ENCODE measurements at places on chromosomes 1 and 21.

GRCh38 chr1:218547957-218548730, 203.0 kb downstream of the TGFB2 start:
- no peak for DNase-seq

- no peak for DNase-seq
These were observed 7.9 kb upstream of the TRAF5 start for GRCh38 chr1:211318576-211319280.

GRCh38 chr1:227190321-227190720, 128.0 kb downstream of the CDC42BPA start:
- no peak for DNase-seq

DNA sequence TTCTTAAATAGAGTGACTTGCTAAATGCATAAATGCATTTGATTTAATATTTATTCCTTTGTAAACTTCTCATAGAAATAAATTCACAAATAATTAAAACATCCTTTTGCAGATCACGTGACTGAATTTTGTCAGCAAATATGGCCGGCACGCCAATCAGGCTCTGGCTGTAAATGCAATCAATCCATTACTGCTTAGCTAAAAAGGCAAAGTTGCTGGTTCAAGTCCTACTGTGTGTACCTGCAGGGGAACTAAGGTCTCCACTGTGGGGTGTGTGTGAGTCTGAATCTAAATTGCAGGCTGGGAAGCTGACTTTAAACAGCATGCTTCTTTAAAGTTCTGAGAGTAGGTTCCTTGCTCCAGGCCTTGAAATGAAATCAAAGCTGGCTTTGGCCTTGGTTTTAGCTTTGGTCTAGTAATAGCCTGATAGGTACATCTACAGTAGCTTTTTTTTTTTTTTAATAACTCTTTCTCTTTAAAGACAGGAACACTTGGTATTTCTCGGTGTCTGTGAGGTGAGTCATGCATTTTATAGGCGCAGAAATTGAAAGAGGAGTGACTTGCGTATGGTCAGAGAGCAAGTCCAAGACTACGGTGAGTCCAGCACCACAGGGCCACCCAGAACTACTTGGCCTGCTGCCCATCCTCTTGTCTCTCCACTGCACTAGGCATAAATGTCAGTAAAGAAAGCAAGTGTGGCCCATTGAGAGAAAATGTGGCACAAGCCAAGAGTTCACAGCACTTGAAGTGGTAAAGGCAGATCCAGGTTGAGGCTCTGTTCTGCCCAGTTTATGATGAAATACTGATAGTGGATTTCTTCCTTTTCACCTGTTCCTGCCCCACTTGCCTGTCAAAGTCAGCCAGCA, 36.2 kb upstream of the LYST start:
- peak; percentile 86 for DNase-seq

- DNase-seq, result no peak
These were observed 48.8 kb downstream of the RNF220 start for GRCh38 chr1:44453798-44454349.

DNA sequence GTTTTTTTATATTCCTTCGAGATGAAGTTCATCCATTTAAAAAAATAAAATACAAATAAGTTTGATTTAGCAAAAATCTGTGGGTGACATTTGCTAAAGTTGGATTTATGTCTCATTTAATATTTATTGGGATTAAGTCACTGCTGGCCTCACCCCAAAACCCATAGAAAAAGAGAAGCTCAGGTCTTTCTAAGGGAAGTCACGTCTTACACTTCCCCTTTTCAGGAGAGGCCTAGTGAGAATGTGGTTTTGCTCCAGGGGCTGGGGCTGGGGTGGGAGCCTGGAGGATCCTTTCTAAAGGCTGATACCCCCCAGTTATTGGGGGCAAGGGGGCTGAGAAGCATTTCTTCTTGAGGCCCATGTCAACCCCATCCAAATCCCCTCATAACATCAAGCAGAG, 300.3 kb downstream of the DSCAM start:
- no peak for DNase-seq

DNA sequence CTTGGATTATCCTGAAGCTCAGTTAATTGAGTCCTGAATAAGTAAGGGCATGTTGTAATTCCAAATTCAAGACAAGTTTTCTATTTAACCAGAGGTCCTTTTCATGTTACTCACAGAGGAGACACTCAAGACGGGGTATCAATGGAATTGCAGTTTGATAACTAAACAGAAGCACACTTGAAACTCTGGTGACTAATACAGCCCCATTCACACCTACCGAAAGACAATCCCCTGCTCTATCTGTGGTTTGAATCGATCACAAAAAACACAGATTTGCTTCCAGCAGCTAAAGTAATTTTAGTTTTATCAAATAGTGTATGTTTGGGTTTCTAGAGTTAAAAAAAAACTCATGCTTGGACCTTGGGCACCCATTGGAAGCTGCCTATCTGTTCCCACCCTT, 60.4 kb downstream of the TEX35 start:
- peak; percentile 33 for DNase-seq

- DNase-seq, result no peak
These were observed 68.6 kb downstream of the NTMT2 start for GRCh38 chr1:170214117-170215032.

- no peak for DNase-seq
These were observed 230.3 kb downstream of the CHRM3 start for GRCh38 chr1:239616673-239617072.

- DNase-seq, result no peak
These were observed 54.1 kb downstream of the SIK1 start for GRCh38 chr21:43372663-43373361.

DNA sequence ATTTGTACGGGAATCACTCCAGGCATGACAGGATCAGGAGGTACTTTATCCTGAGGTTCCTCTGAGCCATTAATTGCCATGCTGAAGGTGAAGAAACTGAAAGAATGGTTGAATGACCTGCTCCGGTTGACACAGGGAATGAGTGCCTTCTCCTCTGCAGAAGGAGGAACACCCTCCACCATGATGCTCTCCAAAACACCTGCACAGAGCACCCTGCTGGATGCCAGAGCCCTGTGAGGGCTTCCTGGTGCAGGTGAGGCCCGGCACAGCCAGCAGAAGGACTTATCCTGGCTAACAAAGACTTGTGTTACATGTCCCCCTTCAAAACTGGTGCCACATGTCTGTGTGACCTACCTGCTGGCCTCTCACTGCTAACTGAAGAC, 14.3 kb upstream of the LBR start:
- DNase-seq, result no peak

DNA sequence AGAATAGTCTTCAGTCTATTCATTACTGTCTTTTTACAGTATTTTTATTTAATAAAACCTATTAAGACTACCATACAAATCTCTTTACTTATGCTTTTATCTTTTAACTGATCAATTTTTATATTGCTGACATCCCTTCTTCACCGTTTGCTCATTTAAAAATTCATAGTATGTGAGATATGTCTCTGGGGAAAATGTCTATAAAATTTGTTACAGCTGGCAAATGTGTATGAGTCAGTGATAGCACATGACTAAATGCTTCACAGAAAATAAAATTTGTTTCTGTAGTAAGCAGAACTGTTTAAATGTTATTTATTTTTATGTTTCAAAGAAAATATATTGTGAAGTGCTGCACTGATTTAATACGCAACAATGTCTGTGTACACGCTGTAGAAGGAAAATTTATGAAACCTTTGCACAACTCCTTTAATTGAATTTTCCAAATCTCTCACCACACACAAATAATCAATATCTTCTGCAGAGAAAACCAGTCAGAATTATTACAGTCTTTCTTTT, 74.2 kb downstream of the ITGB3BP start:
- no peak for DNase-seq

DNA sequence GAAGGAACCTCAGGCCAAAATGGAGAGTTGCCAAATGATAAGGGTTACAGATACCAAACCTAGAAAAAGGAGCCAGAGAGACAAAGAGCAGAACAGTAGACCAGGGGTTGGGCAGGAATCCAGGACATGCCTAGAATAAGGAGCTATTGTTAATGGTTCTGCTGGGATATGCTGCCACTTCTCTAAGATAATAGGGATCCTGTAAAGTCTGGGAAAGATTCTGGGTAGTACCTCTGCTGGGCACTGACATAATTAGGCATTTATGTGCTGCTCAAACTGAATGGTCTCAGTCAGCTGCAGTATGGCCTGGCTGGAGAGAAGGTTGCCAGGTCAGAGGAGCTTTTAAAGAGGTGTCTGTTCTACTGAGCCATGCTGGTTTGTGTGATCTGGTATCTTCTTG, 19.9 kb upstream of the NRIP1 start:
- peak; percentile 59 for DNase-seq

DNA sequence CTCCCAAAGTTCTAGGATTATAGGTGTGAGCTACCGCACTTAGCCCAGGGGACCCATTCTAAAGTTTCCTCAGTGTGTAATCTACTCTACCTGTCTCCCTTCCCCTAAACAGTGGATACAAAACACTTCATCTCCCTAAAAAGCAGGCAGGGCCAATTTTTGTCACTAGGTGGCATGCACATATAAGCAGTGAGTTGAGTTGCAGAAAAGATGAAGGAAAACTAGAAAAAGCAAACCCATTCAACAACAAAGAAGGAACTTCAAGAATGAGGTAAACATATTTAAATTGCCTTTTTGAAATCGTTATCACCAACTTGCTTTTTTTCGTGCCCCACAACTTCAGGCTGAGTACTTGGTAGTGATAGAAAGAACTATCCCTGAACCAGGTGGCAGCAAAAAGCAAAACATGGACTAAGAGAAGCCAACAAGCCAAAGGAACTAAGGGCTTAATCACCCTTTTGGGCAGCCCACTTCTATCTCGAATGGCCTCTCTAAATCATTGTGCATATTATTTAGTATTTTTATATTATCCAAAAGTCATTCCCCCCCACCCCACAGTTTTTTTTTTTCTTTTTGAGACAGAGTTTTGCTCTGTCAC, 19.7 kb upstream of the ALDH9A1 start:
- DNase-seq, result peak; percentile 70

GRCh38 chr1:70005386-70006034, 199.9 kb downstream of the LRRC40 start:
- no peak for DNase-seq

DNA sequence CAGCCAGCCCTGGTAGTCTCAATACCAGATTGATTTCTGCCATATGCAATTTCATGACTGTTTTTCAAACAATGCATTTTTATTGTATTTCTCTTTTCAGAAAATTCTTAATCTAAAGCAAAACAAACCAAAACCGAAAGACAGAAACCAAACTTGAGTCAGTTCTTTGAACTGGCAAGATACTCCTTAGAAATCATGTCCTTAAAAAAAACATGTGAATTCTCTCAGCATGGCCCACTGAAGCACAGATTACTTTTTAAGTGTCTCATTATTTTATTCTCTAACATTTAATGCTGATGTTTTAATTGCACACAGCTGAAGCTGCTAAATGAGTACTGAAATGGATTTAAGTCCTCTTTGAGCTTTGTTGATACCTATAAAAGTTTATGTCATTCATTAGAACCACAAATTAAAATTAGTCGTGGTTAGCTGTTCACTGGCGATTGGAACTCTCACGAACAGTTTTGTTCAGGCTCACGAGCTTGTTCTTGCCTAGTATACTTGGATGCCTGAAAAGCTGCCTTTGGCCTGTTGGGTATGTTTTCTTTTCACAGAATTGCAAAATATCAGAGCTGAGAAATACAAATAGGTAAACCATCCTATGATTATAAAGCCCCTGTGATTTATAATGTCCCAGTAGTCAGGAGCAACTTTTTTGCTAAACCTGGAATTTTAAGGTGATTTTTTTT, 87.5 kb downstream of the CAMTA1 start:
- no peak for DNase-seq

DNA sequence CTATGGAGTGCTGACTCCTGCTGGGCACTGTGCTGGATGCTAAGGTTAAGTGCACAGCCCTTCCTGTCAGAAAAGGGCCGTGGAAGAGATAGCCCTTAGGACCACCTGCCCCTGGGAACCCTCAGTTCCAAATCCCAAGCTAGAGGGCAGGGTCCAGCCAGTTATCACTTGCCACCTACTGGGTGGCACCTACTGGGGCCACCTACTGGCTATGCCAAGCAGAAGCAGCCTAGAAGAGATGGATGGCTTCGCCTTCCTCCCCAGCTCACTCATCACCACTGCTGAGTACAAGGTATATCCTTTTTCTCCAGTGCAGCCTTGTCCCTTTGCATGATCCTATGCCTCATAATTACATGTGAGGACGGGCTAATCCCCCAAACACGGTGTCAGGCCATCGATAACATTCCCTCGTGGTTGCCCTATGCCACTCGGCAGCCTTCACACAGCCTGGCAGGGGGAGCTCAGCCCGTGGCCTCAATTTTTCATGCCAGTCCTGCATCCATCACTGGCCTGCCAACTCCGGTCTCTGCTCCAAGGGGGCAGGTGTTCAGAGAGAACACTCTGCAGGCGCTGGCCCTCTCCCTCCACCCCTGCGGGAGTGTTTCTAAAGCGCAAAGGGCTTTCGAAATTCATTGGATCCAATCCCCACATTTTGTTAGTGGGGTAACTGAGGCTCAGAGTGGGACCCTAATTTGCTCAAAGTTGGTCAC, 49.0 kb downstream of the SYT2 start:
- no peak for DNase-seq

DNA sequence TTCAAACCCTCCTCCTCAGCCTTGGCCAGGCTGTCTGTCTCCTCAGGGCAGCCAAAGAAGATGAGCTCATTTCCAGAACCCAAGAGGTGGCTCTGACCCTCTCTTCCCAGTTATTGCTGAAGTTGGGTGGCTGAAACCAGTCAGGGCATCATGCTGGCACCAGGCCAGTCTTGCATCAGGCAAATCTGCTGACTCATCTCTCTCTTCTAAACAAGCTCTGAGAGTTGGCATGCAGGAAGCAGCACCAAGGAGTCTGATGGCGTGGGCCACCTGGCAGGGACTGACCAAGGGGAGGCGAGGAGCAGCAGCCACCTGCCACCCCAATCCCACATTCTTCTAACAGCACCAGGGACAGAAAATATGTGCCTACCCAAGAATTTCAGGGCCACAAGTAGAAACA, 104.8 kb upstream of the ATP1A1 start:
- no peak for DNase-seq

DNA sequence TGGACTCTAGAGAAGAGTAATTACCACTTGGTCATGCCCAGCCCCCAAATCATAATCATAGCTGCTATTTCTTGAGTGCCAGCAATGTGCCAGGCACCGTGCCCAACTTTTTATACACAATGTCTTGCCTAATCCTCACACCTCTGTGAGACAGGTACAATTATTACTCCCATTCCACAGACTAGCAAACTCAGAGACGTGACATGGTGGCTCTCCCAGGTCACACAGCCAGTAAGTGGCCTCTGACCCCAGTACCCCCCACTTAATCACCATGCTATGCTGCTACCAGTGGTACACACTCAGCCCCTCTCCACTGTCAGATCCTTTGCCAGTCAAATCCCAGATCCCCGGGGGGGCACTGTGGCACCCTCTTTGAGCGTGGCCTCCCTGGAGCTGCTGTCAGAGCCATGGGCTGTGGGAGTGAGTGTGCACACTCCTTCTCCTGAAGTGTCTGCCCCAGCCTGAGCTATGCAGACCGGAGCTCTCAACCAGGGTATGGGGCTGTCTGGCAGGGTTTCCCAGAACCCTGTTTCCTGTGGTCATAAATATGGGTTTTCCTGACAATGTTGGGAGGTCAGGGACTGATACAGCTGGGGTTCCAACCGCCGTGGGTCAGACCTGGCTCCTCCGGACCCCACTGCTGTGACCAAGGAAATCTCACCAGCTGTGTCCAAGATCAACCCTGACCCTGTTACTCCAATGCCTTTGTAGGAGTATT, 51.8 kb downstream of the LACTBL1 start:
- DNase-seq, result no peak

GRCh38 chr1:93426181-93426580, 21.7 kb upstream of the FNBP1L start:
- DNase-seq, result no peak

Data from COLO829 (cell line).